Activated CD8-positive, alpha-beta T cell treated with anti-CD3 and anti-CD28 coated beads for 36 hours (primary cell): ENCODE measurements at places on chromosomes 3 and 15.
A peak's percentile ranks its signal among the peaks of the same experiment; 100 is the strongest.

- no peak for DNase-seq
Observed at GRCh38 chr15:47806008-47806407, 88.7 kb downstream of the SEMA6D start.

- no peak for DNase-seq
Observed at GRCh38 chr3:100198579-100199269, 62.1 kb upstream of the TBC1D23 start.

DNA sequence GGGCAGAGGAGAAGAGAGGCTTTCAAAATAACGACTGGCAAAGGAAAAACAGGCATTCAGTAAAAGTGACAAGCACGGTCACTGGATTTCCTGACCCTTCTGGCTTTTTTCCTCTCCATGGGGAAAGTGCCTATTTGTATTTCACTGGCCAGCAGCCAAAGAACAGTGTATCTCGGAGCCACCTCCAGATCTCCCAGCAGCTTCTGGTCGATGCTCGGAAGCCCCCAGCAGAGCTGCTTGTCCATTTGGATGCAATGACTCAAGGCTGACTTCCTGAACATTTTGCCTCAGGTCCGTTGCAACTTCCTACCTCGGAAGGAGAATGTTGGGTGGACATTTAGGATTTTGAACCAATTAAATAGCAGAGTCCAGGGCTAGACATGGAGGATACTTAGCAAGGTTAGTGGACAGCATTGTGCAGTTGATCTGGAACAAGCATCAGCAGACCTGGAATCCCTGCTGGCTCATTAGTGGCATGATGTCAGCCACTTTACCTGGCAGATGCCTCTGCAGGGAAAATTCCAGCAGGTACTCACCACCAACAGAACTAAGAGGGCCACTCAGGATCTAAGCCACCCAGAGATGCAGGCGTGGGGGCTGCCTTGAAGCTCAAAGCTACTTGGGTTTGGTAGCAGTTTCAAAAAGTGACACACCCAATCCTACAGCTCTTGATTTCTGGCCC is 1.1 kb downstream of the FAM107A start:
- no peak for DNase-seq

DNA sequence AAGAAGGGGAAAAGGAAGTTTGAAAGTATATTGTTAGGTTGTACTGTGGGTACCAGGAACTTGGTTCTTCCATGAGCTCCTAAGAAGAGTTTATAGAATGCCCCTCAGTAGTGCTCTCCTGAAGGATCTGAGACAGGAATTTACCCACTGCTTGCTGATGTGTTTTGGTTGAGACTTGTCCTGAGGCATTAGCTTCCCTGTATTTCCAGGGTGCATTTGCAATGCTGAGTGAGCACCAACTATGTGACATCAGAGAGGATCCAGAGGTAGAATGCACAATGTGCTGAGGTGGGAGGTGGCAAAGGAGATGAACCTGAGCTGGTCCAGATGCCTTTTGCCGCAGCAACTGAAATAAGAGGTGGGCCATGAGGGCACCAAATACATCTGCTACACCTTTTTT is 64.3 kb upstream of the LRRC3B start:
- no peak for DNase-seq

DNA sequence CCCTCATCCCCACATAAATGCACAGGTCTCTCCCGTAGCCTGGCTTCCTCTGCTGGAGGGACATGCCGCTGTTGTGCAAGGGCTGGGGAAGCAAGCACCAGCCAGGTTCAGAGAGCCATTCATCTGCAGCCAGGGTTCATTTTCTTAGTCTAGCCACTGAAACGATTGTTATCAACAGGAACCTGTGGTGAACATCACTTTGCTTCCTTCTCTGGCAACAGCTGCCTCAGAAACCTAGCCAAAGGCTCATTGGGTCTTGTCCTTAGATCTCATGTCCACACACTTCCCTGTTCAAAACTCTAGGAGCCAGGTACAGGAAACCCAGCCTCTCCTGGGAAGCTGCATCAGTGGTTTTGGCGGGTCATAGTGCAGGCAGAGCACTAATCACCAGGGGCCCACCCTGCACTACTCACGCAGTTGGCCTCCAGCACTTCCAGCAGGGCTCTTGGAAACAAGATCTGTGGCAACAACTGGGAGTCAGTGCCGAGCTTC is 47.0 kb downstream of the OXNAD1 start:
- DNase-seq, result peak; percentile 62

GRCh38 chr15:69225355-69226022 is 65.1 kb downstream of the GLCE start:
- no peak for DNase-seq

DNA sequence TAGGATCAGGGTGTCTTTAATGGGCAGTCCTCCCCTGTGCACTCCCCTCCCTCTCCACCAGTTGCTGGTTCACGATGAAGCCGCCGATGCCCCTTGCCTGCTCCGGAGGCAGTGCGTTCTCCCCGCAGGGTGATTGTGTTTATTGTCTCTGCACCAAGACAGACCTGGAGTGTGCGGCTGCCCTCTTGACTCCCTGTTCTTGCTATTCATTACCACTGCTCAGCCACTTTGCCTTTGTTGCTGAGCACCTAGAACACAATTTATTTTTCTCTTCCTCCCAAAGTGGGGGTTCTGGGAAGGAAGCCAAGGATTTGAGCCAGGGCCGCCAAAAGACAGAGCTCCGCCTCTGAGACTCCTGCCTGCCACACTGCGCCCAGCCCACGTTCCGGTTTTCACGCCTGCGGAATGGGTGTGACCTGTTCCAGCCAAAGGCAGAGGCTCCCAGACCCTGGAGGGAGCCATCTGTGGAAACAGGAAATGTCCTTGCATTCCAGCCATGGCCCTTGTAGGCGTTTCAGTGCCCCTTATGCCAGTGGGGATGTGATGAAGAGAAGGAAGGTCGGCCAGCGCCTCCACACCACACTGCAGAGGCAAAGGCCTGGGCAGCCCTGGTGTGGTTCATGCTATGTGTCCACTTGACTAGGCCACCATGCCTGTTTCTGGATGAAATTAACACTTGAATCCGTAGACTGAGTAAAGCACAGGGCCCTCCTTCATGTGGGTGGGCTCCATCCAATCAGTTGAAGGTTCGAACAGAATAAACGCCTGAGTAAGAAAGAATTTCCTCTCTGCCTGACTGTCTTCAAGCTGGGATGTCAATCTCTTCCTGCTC is 85.8 kb downstream of the HMG20A start:
- DNase-seq, result no peak

DNA sequence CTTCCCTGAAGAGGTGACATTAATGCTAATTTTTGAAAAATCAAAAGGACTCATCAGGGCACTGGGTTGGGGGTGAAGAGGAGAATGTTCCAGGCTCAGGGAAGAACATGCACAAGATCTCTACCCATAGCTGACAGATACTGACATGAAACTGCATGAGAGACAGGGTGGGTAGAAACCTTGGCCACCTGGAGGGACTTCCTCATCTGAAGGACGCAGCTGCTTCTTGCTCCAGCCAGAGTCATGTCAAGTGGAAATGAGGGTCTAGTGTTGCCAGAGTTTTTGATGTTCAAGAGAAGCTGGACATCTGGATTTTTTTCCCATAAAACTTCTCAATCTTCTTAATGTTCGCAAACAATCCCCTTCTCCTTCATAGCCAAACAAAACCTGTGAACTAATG is 29.7 kb downstream of the AMOTL2 start:
- DNase-seq, result no peak

- no peak for DNase-seq
Observed at GRCh38 chr3:41683666-41684350, 278.1 kb downstream of the ULK4 start.
